ENCODE measurements at places on chromosomes 5 and 9.
A peak's percentile ranks its signal among the peaks of the same experiment; 100 is the strongest.

- DNase-seq, result peak; percentile 44
Measured at GRCh38 chr9:123470121-123470782, 114.3 kb downstream of the CRB2 start.

DNA sequence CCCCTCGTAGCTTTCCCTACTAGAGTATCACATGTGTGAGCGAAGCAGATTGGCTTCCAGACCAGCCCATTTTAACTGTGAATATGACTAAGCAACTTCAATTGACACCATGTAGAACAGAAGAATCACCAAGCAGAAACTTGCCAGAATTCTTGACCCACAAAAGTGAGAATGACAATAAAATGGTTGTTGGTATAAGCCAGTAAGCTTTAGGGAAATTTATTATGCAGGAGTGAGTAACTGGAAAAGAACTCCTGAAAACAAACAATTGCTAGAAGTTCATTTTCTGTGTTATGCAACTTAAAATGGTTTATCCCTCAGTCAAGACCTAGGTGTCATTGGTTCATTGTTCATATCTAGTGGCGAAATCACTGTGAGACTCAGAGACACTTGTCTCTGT, 303.1 kb downstream of the DMRT2 start:
- DNase-seq, result no peak

DNA sequence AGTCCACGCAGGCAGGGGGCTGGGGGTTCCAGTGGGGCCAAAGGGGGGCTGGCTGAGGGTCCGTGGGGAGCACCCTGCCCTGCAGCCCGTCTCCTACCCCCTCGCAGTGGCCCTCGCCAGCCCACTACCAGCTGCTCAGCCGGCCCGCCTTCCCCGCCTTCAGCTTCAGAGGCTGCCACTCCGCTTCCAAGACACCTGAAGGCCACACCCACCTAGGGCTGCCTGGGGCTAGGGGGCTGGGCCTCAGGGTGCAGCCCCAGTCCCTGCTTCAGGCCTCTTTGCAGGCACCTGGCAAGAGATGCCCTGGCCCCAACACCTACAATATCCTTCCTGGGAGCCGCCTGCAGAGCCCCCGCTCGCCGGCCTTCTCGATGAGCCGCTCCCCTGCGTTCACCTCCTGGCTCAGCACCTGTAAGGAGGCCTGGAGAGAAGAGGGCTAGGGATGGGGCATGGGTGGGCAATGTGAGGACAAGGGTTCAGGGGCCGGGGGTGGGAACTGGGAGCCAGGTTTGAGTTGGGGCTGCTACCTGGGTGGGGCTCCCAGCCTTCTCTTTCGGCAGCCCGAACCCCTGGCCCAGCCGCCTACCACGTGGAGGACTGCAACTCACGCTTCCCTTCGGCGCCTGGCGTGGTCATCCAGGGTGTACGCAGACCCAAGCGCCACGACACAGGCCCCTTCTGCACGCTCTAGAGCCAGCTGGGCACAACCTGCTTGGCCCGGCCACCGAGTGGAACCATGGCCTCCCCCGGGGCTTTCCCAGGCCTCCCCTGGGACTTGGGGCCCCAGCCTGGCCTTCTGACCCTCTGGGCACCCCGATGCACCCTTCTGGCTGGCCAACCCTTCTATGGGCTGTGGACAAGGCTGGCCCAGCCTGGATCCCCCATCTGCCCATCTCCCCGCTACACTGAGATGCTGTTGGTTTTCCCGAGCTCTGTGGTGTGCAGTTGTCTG, 1.7 kb downstream of the STPG3 start:
- DNase-seq, result no peak

DNA sequence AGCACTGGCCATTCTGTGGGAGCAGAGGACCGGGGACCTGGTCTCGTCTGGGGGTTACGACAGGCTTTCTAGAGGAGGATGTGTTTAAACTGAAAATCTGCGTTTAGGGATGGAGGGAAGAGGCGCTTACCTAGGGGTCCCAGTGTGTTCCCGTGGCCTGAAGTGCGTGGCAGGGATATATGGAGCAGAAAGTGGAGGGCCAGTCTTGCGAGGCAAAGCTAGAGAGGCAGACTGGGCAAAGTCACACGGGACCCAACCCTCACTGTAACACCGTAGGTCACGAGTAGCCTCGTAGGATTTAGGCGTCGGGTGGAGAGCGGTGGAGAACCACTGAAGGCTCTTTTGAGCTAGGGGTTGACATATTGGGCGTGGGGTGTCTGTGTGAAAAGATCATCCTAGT, 32.8 kb upstream of the POMT1 start:
- DNase-seq, result no peak

GRCh38 chr5:73030995-73031394, 75.2 kb downstream of the FCHO2 start:
- DNase-seq, result no peak

GRCh38 chr5:41465493-41466171, 44.8 kb downstream of the PLCXD3 start:
- DNase-seq, result no peak

DNA sequence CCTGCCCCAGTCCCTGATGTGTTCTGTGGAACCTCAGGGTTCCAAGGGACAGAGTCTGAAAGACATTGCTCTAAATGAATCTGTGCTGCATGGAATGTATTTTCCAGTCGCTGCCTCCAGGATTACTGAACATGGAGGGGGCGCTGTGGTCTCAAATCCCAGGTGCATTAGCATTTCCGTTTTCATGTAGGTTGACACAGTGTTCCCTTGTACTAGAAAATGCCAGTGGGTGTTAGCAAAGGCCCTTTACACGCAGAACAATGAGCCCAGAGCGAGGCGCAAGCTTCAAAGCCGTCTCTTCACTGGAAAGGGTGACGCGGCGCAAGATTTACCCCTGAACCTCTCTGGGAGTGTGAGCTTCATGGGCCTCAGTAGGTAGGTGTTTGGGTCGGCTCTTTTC, 308.3 kb downstream of the SLIT3 start:
- DNase-seq, result no peak

- no peak for DNase-seq
Measured at GRCh38 chr5:28499766-28500290, 1461.4 kb upstream of the CDH9 start.

GRCh38 chr9:105305856-105306255, 61.4 kb downstream of the SLC44A1 start:
- no peak for DNase-seq

DNA sequence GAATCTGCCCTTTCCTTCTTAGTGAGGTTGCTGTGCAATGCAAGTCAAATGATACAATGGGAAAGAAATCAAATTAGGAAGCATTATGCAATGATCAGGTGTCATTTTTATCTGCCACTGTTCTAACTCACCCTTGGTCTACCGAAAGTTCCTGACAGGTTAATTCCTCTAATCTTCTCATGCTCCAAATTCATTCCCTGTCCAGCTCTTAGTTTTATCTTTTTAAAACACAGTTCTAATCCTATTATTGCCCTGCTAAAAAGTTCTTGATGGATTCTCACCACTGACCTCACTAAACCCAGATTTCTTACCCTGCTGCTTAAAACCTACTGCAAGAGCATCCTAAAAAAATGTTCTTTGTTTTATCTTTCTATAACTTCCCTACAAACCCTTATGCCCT, 1000.9 kb downstream of the CDH18 start:
- DNase-seq, result no peak

DNA sequence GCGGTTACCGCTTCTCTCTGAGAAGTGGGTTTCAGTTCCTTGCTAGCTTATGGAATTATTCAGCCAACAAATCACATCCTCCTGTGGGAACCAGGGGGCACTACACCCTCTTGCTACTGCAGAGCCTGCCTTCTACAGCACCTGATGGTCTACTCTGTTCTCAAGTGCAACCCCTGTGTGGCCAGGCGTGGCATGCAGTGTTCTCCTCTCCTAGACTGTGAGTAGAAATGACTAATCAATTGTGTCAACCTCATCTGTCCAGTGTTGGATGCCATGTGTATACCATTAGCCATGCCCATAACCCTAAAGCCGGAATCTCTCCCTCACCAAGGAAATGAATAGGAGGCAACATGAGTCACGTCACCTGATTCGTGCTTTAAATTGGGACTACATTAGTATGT, 117.2 kb upstream of the LIFR start:
- no peak for DNase-seq

DNA sequence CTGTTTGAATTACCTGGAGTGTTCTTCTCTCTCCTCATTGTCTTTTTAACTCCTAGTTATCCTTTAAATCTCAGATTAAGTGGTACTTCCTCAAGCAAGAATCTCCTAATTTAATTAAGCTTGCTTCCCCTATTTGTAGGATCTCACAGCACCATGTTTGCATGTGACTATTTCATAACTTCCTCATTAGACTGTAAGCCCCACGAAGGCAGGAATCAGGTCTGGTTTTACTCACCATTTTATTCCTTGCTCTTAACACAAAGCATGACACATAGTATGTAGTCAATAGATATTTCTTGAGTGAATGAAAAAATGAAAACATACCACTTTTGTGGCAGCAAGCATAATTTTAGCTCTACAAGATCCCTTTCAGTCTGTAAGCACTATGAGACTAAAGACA, 1.3 kb upstream of the ERMP1 start:
- DNase-seq, result no peak

GRCh38 chr9:109048822-109049221, 35.5 kb upstream of the CTNNAL1 start:
- DNase-seq, result no peak
